Spleen (tissue), 13 donors: ENCODE measurements at places on chromosomes 4 and X.

DNA sequence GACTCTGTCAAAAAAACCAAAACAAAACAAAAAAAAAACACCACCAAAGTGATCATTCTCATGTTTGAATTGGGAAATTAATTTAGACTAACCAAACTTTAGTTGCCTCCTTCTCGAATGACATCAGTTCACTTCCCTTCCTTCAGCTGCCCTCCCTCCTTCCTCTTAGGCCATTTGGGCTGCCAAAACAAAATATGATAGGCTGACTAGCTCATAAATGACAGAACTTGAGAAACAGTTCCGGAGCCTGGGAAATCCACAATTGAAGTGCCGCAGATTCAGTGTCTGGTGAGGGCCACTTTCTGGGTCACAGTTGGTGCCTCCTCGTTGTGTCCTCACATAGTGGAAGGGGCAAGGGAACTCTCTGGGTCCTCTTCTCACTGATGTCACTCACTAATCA lies 16.1 kb upstream of the WAS start:
- no peak for DNase-seq

- no peak for DNase-seq
Observed at GRCh38 chr4:147492761-147493160, 11.9 kb downstream of the EDNRA start.

DNA sequence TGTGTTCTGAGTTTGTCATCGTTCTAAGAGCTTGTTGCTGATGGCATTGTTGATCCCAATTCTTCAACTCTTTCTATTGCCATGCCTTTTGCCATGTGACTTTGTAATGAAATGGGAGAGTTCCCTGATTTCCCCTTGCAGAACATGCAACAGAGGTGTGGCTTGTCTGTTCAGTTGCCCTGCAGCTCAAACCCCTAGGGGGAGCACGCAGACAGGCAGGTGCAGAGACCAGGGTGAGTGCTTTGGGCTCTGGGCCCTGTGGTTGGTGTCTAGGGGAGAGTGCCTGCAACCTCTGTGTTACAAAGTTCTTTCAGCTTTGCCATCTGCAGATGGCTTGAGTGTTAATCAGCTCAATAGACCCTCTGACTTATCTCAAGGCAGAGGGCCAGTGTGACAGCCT lies 332.7 kb downstream of the MID1IP1 start:
- peak; percentile 79 for DNase-seq

DNA sequence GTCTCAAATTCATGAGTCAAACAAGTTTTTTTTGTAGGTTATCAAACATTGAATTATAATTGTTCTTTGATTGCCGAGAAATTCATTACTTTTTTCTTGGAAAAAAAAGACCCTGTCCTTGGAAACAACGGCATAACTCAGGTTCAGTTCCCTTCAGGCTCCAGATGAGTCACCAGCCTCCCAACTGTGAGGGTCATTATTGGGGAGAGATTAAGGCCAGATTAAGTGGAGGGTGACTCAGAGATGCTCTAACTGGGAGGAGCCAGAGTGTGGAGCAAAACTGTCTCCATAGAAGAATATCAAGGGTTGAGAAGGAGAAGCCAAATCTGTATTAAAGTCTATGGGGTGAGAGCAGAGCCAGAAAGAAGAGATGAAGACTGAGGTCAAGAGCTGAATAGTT lies 9.6 kb downstream of the ADGRG4 start:
- no peak for DNase-seq

- no peak for DNase-seq
Observed at GRCh38 chr4:151841107-151841506, 80.3 kb upstream of the GATB start.

- no peak for DNase-seq
Observed at GRCh38 chr4:110532901-110533589, 57.1 kb downstream of the ENPEP start.

DNA sequence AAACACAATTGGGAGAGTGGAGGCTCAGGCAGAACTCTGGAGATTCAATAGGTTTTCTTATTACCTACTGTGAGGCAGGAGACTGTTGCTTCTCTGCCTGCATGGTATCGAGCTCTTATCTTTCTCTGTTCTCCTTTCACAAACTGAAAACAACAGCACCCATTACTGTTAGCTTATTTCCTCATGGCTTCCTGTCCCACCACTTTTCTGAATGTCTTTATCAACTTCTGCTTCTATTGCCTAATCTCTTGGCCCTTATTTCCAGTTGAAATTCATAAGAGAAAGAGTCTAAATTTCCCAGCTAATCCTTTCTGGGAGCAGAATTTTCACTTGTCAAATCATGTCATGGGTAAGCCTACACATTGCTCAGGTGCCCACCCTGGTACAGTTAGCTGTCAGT lies 46.8 kb upstream of the NDST3 start:
- DNase-seq = no peak

DNA sequence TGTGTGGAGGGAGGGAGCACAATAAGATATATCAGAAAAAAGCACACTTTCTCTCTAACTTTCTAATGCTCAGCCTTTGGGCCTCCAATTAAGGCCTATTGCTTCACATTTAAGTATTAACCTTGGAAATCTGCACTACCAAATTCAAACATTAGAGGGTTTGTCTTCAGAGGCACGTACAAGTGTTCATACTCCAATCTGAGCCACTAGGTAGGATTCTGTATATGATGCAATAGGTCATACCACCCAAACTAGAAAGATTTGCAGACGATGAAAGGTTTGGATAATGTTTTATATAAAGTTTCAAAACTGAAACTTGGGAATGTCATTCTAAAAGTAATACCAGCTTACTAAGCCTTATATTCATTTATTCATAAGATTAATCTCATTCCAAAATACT lies 106.4 kb downstream of the MID1 start:
- DNase-seq = no peak

- no peak for DNase-seq
Observed at GRCh38 chr4:76856243-76857073, 41.5 kb downstream of the SOWAHB start.

DNA sequence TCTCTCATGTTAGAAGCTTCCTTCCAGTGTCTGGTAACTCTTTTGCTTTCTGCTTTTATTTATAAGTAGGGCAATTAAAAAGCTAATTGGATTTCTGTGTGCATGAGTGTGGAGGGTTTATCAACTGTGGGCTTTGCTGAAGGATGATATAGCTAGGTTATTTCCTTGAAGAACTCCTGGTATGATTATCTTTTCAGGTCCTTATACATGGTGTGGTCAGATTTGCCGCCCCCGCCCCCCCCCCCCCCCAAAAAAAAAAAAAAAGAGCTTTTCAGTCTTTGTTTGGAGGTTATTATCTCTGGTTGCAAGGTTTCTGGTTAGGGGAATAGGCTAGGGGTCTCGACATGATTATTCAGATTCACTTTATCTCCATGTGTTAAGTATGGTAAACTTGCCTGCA lies 35.9 kb downstream of the MOB1B start:
- no peak for DNase-seq

- DNase-seq = no peak
Observed at GRCh38 chr4:52715255-52715897, 35.8 kb downstream of the ERVMER34-1 start.

- no peak for DNase-seq
Observed at GRCh38 chr4:152221816-152222516, 313.9 kb downstream of the FBXW7 start.

DNA sequence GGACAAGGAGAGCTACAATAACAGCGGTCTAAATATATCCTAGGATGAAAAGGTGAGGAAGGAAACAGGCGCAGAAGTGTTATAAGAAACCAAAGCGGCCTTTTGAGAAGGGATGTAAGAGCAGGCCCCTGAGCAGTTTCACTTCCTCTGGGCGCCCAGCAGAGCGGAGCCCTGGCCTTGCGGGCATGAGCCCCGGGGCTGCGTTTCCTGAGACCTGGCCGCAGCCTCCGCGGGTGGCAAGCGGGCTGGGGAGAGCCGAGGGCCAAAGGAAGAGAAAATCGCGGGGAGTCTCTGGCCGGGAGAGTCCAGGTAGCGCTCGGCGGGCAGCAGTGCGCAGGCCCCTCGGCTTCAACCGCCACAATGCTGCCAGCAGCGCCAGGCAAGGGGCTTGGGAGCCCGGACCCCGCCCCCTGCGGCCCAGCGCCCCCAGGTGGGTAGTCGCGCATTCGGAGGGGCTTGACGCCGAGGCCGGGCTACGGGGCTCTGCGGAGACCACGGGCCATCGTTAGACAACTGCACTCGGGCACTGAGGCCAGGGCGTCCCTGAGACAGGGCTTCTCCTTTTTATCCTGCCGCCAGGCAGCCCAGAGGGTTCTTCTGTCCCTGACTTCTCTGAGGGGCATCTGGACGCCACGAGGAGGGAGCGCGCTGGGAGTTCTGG lies at the start of gene BANK1:
BANK1 (plus strand) TSS at position 210 of the 661 bp plus-strand sequence; CDS start at position 361, 151 bp downstream.
- DNase-seq = peak; percentile 96

GRCh38 chr4:81214881-81215868 lies at the start of gene PRKG2:
Gene PRKG2 (minus strand): TSS chr4:81215222. CDS start chr4:81205047, 10,175 bp downstream.
- peak; percentile 66 for DNase-seq

GRCh38 chrX:68940601-68941000 lies 111.8 kb downstream of the EFNB1 start:
- peak; percentile 65 for DNase-seq
